Bronchial epithelial cell (primary cell): ENCODE measurements at places on chromosomes 6 and 20.

GRCh38 chr6:71211799-71212198 lies 76.8 kb upstream of the OGFRL1 start:
- DNase-seq = no peak

DNA sequence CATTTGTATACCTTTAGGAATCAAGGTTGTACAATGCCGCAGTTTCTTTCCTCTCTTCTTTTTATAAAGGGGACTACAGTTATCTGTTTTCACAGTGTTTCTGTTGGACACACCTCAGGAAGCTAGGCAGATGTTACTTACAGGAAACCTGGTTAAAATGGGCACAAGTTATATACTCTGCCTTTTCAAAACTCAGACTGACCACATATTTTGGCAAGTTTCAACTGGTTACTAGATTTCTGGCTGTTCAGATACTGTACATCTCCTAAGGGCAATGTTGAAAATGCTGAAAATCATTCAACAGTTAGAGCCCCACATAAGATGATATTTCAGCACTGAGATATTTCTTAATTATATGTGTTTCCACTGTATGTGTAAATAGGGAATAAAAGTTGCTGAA lies 92.5 kb upstream of the SLC35B3 start:
- DNase-seq = peak; percentile 50

DNA sequence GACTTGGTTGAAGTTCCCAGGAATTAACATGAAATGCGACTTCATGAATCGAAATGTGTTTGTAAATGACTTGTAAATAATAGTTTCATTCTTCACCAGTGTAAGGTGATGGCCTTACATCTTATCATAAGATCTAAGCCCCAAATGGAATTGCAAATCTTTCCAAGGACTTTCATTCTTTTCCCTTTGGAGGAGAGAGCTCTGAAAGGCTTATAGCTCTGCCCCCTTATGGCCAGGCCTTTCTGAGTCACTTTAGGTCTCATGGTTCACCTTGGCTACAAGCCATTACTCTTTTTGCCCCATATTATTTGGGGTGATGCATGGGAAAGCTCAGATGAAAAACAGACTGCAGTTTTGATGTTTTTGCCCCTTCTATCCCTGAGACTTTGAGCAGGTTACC lies 209.1 kb upstream of the BMP2 start:
- peak; percentile 36 for DNase-seq

DNA sequence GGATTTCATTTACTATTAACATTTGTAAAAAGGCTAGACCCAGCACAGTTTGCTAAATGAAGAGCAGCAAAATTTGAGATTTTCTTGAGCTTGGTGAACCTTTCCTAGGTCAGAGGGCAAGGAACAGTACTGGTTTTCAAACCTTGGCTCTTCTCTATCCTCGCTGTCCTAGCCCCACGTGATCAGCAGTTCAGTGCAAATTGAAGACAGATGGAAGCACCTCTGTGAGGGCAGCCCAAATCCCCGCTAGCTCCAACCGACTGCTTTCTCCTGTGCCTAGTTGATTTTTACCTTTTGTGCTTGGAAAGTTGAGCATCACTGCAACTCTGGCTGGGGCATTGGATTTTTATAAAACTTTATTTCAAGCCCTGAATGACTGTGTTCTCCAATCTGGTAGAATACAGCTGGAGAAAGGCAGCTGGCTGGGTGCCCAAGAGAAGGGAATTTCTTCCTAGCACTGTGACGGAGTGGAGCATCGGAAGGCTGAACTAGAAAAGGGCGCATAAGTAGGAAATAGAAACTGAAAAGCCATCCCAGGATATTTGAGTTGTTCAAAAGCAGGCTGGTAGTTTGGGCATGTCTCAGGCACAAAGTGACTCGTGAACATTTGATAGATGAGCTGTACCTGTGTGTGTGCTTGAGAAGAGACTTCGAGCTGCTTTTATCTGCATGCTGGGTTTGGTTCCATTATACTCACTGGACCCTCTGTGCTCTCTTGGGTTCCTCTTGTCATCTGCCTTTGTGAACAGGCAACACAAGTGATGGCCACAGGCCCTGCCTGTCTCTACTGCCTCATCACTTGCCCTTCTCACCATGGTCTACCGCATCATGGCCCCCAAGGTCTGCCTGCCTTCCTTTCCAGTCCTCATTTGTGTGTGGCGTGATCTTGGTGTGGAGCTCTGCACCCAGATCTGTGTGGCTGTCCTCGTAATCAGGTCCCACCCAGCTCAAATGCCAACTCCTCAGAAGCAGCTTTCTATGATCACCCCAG lies 2.3 kb downstream of the RNF114 start:
- DNase-seq = no peak

DNA sequence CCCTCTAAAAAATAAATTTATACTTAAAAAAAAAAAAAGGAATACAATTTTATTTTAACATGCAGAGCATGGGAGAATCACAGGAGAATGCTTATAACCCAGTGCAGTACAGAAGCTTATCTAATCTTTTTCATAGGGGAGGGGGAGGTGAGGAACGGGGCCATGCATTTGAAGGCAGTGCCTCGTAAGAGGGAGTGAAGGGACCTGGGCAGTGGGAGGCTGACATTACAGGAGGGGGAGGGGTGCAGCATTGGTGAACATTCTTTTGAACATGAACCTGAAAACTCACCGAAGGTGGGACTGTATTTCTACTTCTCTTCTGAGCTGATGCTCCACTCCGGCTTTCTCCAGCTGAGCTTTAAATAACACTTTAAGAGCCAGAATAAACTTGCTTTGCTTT lies 9.3 kb downstream of the AURKA start:
- DNase-seq = no peak

- DNase-seq = peak; percentile 97
Measured at GRCh38 chr6:20661721-20662120, 127.5 kb downstream of the CDKAL1 start.

- peak; percentile 70 for DNase-seq
Measured at GRCh38 chr6:22248513-22249308, 48.1 kb downstream of the PRL start.

DNA sequence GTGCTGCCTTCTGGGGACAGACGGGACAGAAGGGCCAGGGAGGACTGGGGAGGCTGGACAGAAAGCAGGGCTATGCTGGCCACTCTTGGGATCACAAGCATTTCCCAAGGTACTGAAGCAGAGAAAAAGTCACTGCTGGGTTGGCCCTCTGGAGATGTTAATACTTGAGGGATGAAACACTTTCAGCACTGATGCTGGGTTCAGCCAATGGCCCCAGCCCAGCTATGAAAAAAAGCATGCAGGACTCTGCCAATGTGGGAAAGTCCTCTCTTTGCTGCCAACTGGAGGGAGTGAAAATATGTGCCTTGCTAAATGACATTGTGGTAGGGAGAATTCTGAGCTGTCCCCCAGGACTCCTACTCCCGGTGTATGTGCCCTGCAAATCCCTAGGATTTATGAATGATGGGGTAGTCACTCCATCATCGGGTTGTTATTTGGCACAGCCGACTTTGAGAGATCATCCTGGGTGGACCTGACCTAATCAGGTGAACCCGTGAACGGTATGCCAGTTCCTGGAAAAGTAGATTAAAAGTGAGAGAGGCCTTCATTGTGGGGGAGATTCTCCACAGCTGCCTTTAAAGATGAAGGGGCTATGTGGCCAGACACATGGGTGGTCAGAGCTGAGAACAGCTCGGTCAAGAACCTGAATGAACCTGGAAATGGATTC lies 119.9 kb upstream of the TRAF3IP2 start:
- DNase-seq = no peak

DNA sequence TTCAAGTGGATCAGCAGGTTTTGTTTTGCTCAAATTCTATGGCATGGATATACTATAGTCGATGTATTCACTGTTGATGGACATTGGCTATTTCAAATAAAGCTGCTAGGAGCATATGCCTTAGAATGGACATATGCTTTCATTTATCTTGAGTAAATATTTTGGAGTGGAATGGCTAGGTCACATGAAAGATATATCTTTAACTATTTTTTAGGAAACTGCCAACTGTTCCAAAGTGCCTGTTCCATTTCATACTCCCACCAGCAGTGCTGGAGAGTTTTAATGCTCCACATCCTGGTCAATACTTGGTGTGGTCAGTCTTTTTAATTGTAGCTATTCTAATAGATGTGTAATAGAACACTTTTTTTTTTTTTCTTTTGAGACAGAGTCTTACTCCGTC lies 81.1 kb upstream of the PIM1 start:
- no peak for DNase-seq

DNA sequence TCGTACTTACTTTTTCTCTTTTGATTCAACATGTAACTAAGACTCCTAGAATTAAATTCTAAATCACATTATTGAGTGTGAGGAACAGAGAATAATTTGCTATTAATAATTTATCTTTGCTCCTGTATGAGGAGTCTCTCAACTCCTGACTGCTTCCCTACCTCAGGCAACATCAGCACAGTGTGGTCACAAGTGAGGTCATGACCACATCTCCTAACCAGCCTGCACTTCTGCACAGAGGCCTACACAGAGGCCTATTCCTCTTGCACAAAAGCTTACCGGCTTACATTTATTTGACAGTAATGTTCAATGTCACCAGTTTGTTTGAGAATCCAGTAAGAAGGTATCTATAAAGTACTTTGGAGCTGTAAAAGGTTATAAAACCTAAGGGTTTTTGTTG lies 637.4 kb upstream of the MARCKS start:
- no peak for DNase-seq

DNA sequence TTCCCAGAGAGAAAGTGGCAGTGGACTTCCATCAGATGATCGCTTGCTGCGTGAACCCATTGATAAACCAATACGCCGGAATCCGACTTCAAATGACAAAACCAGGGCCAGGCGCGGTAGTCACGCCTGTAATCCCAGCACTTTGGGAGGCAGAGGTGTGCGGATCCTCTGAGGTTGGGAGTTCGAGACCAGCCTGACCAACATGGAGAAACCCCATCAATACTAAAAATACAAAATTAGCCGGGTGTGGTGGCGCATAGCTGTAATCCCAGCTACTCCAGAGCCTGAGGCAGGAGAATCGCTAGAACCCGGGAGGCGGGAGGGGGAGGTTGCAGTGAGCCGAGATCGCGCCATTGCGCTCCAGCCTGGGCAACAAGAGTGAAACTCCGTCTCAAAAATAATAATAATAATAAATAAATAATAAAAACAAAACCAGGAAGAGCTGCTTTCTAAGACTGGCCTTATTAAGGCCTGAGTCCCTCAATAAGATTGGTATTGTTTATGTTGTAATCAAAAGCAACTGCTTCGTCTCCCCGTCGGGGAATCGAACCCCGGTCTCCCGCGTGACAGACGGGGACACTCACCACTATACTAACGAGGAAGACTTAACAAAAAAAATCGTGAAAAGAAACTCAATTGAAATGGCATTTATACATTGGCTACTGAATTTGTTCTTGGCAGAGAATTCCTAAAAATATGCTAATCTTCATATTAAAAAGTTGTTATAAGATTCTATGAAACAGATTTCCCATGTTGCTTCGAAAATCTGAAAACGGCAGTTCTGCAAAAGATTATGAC lies 110.2 kb upstream of the ZNF184 start:
- DNase-seq = peak; percentile 65

DNA sequence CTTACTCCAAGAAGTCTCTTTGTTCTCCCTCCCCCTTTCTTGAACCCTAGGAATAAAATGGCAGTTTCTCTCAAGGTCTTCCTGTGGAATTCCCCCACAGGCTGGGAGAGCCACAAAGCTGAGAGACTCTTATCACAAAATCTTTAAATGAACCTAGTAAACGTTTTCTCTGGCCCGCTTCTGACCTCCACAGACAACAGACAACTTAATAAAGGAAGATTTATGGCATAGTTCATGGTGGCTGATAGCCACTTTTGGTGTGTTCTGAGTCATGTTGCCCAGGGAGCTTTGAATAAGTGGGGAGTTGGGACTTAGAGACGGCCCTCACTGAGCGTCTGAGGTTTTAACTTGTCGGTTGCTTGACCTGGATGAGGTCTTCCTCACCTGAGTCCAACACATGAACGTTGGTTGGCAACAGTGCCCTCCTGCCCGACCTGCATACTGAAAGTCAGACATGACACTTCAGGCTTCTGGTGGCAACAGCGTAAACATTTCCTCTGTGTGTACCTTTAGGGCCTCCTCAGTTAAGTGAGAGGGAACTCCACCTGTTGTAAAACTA lies 124.1 kb downstream of the FOXO3 start:
- no peak for DNase-seq

GRCh38 chr6:43075670-43076463 lies at the start of gene PTK7:
TSS of gene PTK7 (plus strand) at chr6:43076314. CDS start at chr6:43076489, 175 bp downstream.
- no peak for DNase-seq

DNA sequence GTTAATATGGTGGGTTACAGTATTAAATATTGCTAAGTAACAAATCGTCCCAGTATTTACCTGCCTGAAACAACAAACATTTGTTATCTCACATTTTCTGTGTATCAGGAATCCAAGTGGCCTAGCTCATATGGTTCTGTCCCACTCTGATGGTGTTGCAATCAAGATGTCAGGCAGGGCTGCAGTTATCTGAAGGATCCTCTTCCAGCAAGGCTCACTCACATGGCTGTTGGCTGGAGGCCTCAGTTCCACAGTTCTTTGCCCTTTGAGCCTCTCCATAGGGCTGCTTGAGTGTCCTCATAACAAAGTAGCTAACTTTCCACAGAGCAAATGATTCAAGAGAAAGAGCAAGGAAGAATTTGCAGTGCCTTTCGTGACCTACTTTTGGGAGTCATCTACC lies 17.7 kb downstream of the RAB22A start:
- no peak for DNase-seq

- DNase-seq = no peak
Measured at GRCh38 chr20:33531047-33531877, 41.4 kb downstream of the CBFA2T2 start.

- peak; percentile 85 for DNase-seq
Measured at GRCh38 chr6:1231941-1232340, 80.0 kb upstream of the FOXQ1 start.

GRCh38 chr20:49713753-49714712 lies at the start of gene B4GALT5:
TSS of gene B4GALT5 (minus strand) at chr20:49713878. CDS start at chr20:49713690, 188 bp downstream.
- no peak for DNase-seq
